ENCODE measurements at places on chromosomes 11 and 22.
A peak's percentile ranks its signal among the peaks of the same experiment; 100 is the strongest.

GRCh38 chr11:96179905-96180304 lies 163.1 kb downstream of the MAML2 start:
- DNase-seq, result no peak

GRCh38 chr11:118789501-118790356 lies 1.2 kb downstream of the DDX6 start:
- DNase-seq, result peak; percentile 12

DNA sequence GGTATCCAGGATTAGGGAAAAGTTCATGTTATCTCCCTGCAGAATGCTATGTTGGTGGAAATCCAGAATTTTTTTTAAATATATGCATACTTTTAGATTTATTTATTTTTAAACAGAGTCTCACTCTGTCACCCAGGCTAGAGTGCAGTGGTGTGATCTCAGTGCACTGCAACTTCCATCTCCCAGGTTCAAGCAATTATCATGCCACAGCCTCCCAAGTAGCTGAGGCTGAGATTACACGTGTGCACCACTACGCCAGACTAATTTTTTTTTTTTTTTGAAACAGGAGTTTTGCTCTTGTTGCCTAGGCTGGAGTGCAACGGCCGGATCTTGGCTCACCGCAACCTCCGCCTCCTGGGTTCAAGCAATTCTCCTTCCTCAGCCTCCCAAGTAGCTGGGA lies 2.6 kb downstream of the PACSIN2 start:
- no peak for DNase-seq

DNA sequence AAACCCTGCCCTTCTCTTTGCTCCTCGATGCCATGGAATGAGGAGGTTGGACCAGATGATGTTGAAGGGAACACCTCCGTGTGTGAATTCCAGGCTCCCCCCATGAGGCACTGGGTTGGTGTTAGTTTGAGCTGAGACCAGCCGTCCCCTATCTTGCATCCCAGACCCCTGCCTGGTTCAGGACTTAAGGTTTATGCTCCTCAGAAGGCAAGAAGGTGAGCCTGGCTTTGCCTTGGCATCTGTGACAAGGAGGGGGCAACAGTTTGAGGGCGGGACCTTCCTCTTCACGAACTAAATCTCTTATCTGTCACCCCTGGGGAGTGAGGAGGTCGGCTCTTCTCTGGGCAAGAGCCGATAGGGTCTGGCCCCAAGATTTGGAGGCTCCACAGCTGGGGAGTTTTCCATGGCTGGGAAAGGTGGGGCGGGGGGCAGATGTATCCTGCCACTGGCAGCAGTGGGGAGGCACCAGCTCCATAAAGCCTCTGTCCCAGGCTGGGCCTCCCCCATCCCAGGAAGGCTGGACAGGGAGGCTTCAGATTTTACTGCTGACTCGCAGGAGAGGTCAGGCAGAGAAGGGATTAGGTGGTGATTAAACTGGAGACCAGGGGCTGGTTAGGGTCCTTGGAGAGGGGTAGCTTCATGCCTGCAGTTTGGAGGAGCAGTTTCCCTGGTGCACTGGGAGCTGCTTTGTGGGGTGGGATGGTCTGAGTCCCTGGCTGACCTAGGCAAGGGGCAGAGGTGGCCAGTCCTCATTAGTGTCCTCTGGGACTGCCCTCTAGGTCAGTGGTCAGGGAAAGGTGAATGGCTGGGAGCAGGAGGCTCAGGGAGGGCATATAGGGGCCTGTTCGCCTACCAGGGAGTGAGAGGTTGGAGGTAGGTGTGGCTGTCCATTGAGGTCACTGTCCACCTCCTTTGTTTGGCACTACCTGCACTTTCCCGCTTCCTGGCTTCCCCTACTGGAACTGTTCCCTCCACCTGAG lies 1.1 kb downstream of the SEC14L2 start:
- DNase-seq, result no peak

- no peak for DNase-seq
Measured at GRCh38 chr11:122642472-122642922, 13.0 kb upstream of the UBASH3B start.

GRCh38 chr22:19772673-19773469 lies 12.3 kb downstream of the TBX1 start:
- no peak for DNase-seq

- no peak for DNase-seq
Measured at GRCh38 chr11:83649528-83649855, 363.3 kb upstream of the CCDC90B start.

DNA sequence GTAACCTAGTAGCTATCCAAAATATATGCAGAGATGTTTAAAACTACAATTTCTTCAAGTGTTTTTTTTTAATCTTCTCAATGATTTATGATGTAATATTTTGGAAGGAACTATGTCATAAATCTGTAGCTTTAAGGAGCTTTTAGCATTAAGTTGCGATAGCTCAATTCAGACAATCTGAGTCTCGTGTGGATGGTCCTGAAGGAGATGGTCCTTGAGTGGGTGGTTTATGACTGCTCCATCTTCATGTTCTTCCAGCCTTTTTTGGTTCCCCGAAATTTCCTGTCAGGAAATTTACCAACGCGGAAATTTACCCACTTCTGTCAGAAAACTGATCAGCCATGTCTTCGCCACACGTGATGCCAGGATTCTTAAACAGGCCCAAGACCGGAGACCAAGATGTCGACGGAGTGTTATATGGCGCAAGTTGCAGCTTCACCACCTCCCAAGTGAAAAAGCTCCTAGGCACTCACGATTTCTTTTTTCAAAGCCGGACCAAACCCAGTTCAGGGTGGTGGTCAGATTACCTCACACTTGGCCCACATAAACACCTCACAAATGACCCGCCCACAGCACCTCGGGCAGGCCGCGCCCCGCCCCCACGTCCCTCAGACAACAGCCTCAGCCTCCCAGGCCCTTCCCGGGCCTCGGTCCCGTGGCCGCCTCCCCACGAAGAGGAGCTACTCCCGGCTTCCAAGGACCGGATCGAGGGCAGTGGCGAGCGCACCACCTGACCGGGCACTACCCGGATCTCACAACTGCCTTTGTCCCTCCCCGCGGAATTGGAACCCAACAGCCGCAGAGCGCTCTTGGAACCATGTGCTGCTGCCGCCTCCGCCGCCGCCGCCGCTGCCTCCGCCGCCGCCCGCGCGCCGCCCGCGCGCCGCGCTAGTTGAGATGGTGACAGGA lies at the start of gene MORC2:
Gene MORC2 (minus strand): TSS at position 760 of the 909 bp plus-strand sequence. CDS start 885 bp downstream, outside the sequence.
- DNase-seq, result no peak

GRCh38 chr22:48889209-48889830 lies 938.4 kb downstream of the BRD1 start:
- no peak for DNase-seq

- peak; percentile 6 for DNase-seq
Measured at GRCh38 chr22:49589811-49590210, 237.9 kb downstream of the BRD1 start.

DNA sequence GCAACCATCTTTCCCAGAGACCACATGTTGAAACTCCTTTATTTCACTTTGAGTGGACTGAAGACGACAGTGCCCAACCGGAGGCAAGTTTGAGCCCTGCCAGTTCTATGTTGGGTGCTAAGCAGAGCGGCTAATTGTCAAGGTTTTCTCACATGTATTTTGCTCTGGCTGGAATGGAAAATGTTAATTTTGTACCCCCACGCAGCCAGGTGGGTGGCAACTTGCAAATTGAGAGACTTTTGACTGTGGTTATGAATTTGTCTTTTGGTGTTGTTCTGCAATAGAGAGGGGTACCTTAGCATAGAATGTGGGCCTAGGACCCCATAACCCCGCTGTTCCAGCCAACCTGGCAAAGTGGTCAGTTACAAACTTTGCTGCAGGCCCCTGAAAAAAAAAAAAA lies 42.5 kb upstream of the SLC5A12 start:
- no peak for DNase-seq

- no peak for DNase-seq
Measured at GRCh38 chr11:86251345-86251744, 6.8 kb downstream of the EED start.

DNA sequence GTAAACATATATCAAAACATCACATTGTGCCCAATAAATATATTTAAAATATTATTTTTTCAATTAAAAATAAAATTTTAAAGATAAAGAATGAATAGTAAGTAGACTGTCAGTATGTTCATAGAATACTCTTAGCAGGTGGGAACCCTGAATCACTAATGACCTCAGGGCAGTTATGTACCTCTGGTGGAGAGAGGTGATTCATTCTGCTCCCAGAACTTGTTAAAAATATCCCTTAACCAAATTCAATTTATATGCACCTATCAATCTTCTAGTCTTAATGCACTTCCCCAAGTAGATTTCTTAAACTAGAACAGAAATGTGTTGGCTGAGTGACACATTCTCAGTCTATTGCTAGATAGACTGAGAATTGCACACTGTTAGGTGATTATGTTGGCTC lies 183.9 kb upstream of the SYN3 start:
- no peak for DNase-seq

DNA sequence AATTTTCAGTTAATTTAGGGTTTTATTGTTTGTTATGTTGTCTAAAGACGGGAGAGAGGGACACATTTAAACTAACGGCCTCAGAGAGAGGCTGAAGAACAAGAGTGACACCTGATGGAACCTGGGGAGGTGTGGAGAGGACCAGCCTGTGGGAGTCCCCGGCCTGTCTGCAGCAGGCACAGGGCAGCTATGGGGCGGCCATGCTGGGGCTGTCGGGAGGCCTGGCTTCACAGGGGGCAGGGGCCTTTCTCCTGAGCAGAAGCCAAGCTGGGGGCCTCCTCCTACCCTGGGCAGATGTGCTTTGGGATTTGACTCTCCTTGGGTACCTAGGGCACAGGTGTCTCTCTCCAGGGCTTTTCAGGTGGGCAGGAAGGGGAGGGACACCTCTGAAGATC lies 21.9 kb downstream of the RELT start:
- DNase-seq, result no peak

DNA sequence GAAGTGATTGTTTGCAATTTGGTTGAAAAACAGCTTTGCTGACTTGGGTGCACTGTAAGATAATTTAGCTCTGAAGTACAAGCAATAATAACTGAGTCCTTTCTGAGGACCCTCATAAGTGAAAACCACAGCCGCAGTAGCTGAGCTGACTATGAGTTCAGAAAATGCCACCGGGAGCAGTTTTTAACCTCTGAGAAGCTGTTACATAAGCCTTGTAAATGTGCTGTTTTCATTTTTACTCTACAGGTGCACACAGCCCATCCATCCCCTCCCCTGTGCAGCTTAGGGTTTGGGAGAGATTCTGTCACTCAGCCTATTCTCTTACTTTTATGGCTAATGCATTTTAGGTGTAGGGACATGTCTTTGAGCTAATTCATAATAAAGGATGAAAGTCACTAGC lies 255.5 kb upstream of the C11orf87 start:
- DNase-seq, result no peak

GRCh38 chr11:42841556-42841955 lies 470.2 kb upstream of the API5 start:
- DNase-seq, result no peak

DNA sequence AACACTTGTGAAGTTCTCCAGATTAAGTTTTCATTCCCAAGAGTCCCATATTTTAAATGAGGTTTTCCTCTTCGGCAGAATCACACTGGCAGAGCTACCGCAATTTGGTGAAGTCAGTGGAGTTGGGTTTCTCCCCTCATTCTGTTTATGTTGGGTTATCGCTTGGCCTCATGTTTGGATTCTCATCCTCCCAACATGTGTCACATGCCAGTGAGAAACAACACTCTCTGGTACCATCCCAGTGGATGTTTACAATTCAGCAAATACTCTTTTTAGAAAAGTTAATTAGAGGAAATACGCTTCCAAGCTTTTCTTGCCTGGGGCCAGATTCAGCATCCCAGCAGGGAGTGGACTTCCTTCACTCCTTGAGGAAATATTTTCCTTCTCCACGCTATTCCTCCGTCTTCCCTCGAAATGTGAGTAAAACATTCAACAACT lies 2.1 kb downstream of the PAMR1 start:
- DNase-seq, result no peak

GRCh38 chr22:50621356-50621880 lies 6.5 kb downstream of the ARSA start:
- DNase-seq, result peak; percentile 49

DNA sequence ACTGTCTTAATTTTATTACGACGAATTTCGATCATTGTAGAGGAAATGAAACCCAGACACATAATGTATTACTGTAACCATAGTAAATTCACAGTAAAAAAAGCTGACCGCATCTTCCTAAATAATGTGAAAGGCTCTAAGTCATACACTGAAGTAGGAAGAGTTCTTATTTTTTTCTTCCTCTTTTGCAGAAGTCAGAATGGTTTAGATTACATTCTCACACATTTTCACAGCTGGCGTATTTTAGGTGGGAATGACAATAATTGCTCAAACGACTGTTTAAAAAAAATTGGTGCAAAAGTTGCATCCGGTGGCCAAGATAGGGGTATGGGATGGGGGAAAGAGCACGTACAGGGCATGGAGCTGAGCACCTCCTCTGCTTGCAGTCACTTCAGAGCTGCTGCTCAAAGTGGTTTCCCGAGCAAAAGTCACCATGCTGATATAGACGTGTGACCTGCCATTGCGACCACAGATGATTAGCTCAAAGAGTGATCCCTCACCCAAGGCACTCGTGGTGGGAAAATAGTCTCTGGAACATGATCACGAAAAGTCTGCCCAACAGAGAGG lies 35.3 kb downstream of the MMP13 start:
- DNase-seq, result no peak

DNA sequence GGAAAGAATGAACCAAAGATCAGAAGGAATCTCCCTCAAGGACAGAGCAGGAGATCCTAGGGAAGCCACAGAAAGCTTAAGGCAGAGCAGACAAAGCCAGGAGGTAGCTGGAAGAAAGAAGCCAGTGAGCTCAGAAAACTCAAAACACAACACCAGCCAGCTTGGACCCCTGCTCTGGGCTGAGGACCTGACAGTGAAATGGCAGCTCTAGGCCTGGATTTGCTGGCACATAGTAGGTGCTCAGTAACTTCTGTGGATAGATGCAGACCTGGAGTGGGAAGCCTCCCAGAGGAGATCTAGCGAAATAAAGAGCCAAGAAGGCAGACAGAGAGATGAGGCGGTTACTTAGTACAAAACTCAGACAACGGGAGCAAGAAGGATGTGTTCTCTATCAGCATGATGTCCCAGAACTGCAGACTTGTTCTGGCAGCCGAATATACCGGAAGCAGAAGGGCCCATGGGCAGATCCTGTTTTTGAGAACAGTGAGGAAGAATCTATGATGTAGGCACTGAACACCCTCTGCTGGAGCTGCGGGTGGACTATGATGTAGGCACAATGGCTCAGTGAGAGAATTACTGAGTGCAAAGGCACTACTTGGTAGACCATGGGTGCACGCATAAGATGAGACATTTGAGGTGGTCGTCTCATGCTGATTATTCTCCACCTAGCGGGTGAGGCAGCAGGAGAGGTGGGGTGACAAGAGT lies 4.8 kb downstream of the ROBO4 start:
- DNase-seq, result no peak

GRCh38 chr11:78929207-78929905 lies 354.7 kb upstream of the NARS2 start:
- no peak for DNase-seq

GRCh38 chr11:100849901-100850235 lies 162.8 kb downstream of the ARHGAP42 start:
- DNase-seq, result no peak

GRCh38 chr11:76653012-76653673 lies 17.4 kb downstream of the LRRC32 start:
- no peak for DNase-seq

- no peak for DNase-seq
Measured at GRCh38 chr11:116960930-116961329, 123.5 kb upstream of the APOA1 start.

All from activated naive CD4-positive, alpha-beta T cell treated with anti-CD3 and anti-CD28 coated beads, Interleukin-2, amount 50 U/mL, for 16 hours (primary cell).